A549 treated with dexamethasone at 1 μM for 4 hours (cell line): ENCODE measurements at places on chromosomes 13 and 19. TPM values are rescaled to one million over a fixed set of nuclear protein-coding genes. Genes with fewer than 3 reads are reported as not detected.

HIF3A gene
- total RNA-seq, result 0.02 to 0.36 TPM (median 0.21 TPM) in 4 of 5 replicates, not detected in the other

UNC13A gene
- 1.1 to 1.6 TPM (median 1.2 TPM) in 5 replicates for total RNA-seq

RFPL4A gene
- total RNA-seq, result 0.61 to 1.2 TPM (median 0.88 TPM) in 5 replicates

FFAR1 gene
- 0.06 TPM in 1 of 5 replicates, not detected in the others for total RNA-seq

COX6B2 gene
- 0.75 to 1.2 TPM (median 0.91 TPM) in 5 replicates for total RNA-seq

ZNF816 gene
- total RNA-seq, result 0.05 to 0.12 TPM (median 0.05 TPM) in 4 of 5 replicates, not detected in the other

EPSTI1 gene
- 0.30 to 0.96 TPM (median 0.51 TPM) in 5 replicates for total RNA-seq

LILRB5 gene
- 0.02 to 0.08 TPM (median 0.04 TPM) in 4 of 5 replicates, not detected in the other for total RNA-seq

MAP4K1 gene
- 0.61 to 1.3 TPM (median 0.87 TPM) in 5 replicates for total RNA-seq

FBXO27 gene
- 2.1 to 4.5 TPM (median 3.7 TPM) in 5 replicates for total RNA-seq

PSG11 gene
- not detected in 5 replicates for total RNA-seq

TMEM145 gene
- 2.2 to 4.2 TPM (median 3.6 TPM) in 5 replicates for total RNA-seq

CYP4F8 gene
- total RNA-seq, result not detected in 5 replicates

FOSB gene
- 8.6 to 13.4 TPM (median 11.1 TPM) in 5 replicates for total RNA-seq

SLC1A6 gene
- total RNA-seq, result not detected in 5 replicates

MEF2B gene
- total RNA-seq, result 0.21 to 0.83 TPM (median 0.41 TPM) in 5 replicates

TRAPPC2B gene
- 13.1 to 17.4 TPM (median 13.3 TPM) in 5 replicates for total RNA-seq

LIM2 gene
- not detected in 5 replicates for total RNA-seq

CGB8 gene
- total RNA-seq, result 1.5 to 3.0 TPM (median 2.7 TPM) in 5 replicates

SPATA13 gene
- 6.2 to 11.0 TPM (median 9.3 TPM) in 5 replicates for total RNA-seq

CEACAM6 gene
- 14.6 to 24.6 TPM (median 18.9 TPM) in 5 replicates for total RNA-seq

EFNB2 gene
- total RNA-seq, result 4.2 to 4.9 TPM (median 4.5 TPM) in 5 replicates

SEMA6B gene
- total RNA-seq, result 3.8 to 7.4 TPM (median 7.0 TPM) in 5 replicates

HOOK2 gene
- 7.3 to 12.1 TPM (median 10.7 TPM) in 5 replicates for total RNA-seq

ZNF525 gene
- total RNA-seq, result 0.19 to 0.40 TPM (median 0.29 TPM) in 5 replicates

ODAD3 gene
- total RNA-seq, result 0.92 to 1.9 TPM (median 1.4 TPM) in 5 replicates

SLAIN1 gene
- total RNA-seq, result 0.39 to 0.71 TPM (median 0.57 TPM) in 5 replicates

AMH gene
- total RNA-seq, result 4.3 to 16.9 TPM (median 12.3 TPM) in 5 replicates

CNOT3 gene
- total RNA-seq, result 44.6 to 68.1 TPM (median 61.7 TPM) in 5 replicates

APLP1 gene
- total RNA-seq, result 71.0 to 103 TPM (median 96.5 TPM) in 5 replicates

NOP53 gene
- 228 to 309 TPM (median 256 TPM) in 5 replicates for total RNA-seq

FBXO46 gene
- total RNA-seq, result 7.0 to 12.9 TPM (median 10.9 TPM) in 5 replicates

ZNF256 gene
- total RNA-seq, result 0.99 to 1.4 TPM (median 1.3 TPM) in 5 replicates

LILRB2 gene
- 0.06 to 0.15 TPM (median 0.08 TPM) in 5 replicates for total RNA-seq

MATK gene
- total RNA-seq, result 0.68 to 1.7 TPM (median 1.2 TPM) in 5 replicates

PRRG2 gene
- total RNA-seq, result 0.62 to 0.97 TPM (median 0.64 TPM) in 5 replicates

DOCK6 gene
- total RNA-seq, result 8.6 to 10.8 TPM (median 8.9 TPM) in 5 replicates

SLC6A16 gene
- total RNA-seq, result 0.67 to 1.4 TPM (median 0.89 TPM) in 5 replicates

SGCG gene
- not detected in 5 replicates for total RNA-seq

MADCAM1 gene
- total RNA-seq, result 0.19 to 0.41 TPM (median 0.29 TPM) in 4 of 5 replicates, not detected in the other

FPR3 gene
- total RNA-seq, result not detected in 5 replicates

KIRREL2 gene
- total RNA-seq, result 0.37 to 0.65 TPM (median 0.52 TPM) in 5 replicates

VSTM2B gene
- 0.09 TPM in 1 of 5 replicates, not detected in the others for total RNA-seq

CLDN10 gene
- total RNA-seq, result 0.13 to 0.27 TPM (median 0.18 TPM) in 4 of 5 replicates, not detected in the other

SIRT2 gene
- total RNA-seq, result 32.1 to 38.1 TPM (median 35.6 TPM) in 5 replicates

STAP2 gene
- total RNA-seq, result not detected in 5 replicates
